Ovary (tissue), 10 donors: ENCODE measurements at places on chromosomes 2 and 18.

- DNase-seq: no peak
These were observed 70.4 kb downstream of the SEMA4F start for GRCh38 chr2:74724496-74724895.

- DNase-seq: no peak
These were observed 64.6 kb downstream of the COLEC12 start for GRCh38 chr18:435940-436339.

GRCh38 chr18:811182-811891, 705 bp downstream of the YES1 start:
- DNase-seq: no peak

DNA sequence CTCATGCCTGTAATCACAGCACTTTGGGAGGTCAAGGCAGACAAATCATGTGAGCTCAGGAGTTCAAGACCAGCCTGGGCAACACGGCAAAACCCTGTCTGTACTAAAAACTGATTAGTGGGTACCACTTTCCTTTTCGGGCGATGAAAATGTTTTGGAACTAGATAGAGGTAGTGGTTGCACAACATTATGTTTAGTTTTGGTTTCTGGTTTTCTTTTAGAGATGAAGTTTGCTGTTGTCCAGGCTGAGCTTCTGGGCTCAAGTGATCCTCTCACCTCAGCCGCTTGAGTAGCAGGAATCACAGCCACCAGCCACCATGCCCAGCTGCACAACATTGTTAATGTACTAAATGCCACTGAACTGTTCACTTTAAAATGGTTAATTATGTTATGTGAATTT, 27.6 kb downstream of the AAK1 start:
- no peak for DNase-seq

GRCh38 chr2:169464882-169465281, 14.4 kb upstream of the BBS5 start:
- DNase-seq: no peak

DNA sequence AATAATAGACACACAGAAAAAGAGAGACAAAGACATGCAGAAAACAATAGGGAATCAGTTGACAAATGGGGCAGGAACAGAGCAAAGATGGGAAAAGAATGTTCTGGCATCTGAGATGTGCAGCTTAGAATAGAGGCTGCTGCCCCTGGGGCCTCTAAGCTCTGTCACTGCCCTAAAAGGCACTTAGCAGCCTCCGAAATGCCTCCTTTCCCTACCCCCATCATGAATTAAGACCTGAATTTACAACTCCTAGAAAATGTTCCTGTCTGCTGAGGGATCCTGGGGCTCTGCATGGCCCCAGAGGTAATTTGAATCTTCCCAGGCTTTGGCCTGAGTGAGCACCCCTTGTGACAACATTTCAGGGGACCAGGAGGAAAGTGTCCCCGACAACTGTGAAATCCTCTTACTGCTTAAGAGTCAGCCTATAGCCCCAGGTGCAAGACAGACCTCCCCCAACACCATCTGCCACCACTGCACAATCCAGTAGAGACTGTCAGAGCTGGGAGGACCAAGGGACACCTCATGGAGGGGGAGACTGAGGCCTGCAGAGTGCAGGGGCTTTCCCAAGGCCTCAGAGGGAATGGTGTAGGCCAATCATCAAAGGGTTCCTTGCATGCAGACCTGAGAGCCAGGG, 24.8 kb downstream of the MRPL35 start:
- DNase-seq: no peak

- no peak for DNase-seq
These were observed 103.7 kb downstream of the CYP26B1 start for GRCh38 chr2:72043985-72044384.

GRCh38 chr18:61870151-61870550, 22.7 kb downstream of the RNF152 start:
- no peak for DNase-seq

GRCh38 chr18:76376225-76376624, 118.8 kb downstream of the ZNF516 start:
- DNase-seq: no peak

DNA sequence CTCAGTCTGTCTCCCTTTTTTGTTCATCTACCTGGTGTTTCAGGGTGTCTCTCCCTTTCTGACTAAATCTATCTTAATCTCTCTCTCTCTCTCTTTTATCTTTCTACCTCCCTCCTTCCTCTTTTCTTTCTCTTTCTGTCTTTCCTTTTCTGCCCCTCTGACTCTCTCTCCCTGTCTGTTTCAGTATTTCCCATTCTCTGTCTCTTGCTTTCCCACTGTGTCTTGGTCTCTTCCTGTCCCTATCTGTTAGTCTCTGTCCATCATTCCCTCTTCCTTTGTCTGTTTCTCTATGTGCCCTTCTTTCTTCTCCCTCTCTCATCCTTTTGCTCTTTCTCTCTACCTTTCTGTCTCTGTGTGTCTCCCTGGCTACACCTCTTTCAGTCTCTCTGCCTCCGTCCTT, 56.7 kb downstream of the R3HDM1 start:
- DNase-seq: no peak

DNA sequence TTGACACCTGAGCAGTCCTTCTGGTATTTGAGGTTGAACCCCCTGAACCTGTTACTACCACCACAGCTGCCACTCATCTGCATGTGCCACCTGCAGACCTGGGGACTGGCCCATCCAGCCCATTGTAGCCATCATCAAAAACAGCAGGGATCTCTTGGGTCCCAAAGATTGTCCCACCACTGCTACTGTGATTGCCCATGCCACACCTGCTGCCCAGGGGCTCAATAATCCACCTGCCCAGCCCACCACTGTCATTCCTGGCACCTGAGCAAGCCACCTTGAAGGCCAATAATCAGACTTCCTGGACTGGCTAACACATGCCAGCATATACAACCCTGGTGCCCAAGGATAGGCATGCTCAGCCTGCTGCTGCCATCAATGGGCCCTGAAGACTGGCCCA, 327.6 kb downstream of the CYRIA start:
- DNase-seq: no peak

- no peak for DNase-seq
These were observed 47.0 kb upstream of the PTH2R start for GRCh38 chr2:208359632-208359986.

DNA sequence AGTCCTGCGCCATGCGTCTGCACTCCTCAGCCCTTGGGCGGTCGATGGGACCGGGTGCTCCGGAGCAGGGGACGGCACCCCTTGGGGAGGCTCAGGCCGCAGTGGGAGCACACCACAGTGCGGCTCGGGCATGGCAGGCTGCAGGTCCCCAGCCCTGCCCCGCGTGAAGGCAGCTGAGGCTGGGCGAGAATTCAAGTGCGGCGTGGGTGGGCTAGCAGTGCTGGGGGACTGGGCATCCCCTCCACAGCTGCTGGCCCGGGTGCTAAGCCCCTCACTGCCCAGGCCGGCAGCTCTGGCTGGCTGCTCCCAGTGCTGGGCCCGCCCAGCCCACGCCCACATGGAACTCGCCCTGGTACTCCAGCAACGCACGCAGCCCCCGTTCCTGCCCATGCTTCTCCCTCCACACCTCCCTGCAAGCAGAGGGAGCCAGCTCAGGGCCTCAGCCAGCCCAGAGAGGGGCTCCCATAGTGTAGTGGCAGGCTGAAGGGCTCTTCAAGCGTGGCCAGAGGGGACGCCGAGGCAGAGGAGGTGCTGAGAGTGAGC, 198.3 kb upstream of the CNTNAP5 start:
- no peak for DNase-seq

- DNase-seq: no peak
These were observed 14.7 kb downstream of the PCARE start for GRCh38 chr2:29059624-29060023.

DNA sequence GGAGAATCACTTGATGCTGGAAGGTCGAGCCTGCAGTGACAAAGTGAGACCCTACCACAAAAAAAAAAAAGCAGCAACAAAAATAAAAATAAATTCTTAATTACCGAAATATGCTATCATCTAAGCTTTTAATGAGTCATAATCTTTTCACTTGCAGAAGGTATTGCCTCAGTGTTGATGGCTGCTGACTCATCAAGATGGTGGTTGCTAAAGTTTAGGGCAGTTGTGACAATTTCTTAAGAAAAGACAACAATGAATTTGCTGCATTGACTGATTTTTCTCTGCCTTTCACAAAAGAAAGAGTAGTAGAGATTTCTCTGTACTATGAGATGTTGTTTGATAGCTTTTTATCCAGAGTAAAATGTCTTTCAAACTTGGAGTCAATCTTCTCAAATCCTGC, 1809.0 kb downstream of the SUCLG1 start:
- no peak for DNase-seq

DNA sequence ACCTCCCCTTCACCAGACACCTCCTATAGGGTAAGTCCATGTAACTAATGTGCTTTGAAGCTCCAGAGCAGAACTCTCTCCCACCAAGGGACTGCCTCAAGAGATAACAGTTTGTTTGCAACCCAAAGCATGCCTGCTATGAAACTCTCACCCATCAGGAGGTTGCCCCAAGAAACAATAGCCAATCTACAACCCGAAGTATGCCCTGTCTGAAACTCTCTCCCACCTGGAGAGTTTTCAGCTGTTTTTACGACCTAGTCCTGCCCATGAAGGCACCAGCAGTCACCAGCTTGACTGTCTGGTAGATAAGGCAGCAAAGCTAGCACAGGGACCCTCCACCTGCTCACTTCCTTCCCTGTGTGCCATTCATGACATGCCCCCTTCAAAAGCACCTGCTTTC, 533.9 kb upstream of the CRIM1 start:
- DNase-seq: no peak

DNA sequence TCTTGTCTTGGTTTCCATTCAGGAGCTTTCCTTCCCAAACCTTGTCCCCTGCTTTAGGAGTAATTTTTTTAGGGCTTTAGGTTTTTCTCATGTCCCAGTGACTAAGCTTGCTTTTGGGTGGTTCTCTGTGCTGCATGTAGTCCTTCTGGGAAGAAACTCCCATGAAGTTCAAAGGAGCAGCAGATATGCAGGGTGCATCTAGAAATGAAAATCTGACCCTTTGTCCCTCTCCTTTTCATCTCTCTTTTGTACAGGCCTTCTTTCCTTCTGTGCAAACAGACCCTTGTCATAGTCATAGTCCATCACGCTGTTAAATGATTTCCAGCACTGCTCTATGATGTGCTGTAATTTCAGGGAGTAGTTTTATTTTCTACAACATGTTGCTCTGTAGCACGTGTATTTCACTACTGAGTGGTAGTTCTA, 20.4 kb downstream of the FMNL2 start:
- no peak for DNase-seq

DNA sequence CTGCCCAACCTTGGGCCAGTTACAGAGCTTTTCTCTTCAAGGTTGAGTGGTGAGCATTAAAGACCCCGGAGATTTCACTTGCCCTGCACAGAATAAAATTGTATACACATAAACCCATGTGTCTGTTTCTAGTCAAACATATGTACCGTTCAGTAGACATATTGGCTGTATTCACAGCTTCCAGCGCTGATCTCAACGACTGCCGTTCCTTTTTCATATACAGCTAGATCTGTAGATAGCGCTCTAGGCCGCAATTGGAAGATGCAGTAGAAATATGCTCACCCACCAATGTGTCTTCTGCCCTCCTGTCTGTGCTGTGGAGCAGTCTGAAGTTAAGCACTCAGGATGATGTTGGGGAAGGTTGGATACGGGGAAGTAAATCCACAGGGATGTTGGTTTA, 317.7 kb downstream of the SETBP1 start:
- DNase-seq: no peak

- no peak for DNase-seq
These were observed 36.1 kb downstream of the TMEM163 start for GRCh38 chr2:134682726-134683125.

DNA sequence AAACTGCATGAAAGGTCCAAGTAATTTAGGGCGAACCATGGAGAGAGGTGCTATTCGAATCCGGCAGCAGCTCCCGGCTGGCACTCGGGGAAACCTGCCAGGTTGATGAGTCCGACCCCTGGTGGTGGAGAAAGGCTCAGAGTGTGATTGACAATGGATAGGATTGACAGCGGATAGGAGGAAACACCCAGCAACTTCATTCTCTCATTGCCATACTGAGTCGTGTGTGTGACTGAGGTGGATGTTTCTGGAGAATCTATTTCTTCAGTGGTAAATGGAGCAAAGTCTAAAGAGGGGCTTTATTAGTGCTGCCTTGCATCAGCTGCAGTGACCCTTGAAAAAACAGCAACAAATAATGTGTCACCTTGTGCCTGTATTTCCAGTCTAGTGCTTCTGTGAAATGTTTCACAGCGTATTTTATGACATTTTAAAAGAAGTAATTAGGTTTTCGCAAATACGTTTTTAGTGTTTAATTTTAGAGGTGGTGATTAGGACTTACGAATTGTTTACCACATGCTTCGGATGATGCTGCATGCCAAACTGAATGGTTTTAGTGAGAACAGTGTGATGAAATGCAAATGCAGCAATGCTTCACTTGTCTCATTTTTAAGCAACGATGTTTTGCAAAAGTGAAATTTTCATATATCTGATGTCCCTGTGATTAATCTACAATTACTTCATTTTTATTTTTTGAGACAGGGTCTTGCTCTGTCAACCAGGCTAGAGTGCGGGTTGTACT, 102.0 kb downstream of the DCDC2C start:
- DNase-seq: no peak

- no peak for DNase-seq
These were observed 156.7 kb downstream of the KLHL29 start for GRCh38 chr2:23541503-23542229.

DNA sequence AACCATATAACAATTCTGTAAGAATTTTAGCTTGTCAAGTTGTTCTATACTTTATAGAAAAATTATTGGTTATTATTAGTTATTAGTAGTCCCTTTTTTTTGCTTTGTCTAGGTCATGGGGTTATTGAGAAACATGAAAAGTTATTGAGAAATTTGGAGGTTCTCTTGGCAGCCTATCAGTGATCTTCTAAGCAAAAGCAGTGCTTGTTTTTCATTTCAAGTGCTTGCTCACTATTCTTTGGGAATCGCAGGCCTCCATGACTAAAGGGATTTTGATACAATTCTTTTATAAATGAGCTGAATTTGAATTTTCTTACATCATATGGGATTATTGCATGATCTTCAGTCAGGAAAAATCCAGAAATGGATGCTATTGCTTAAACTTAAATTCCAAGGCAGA, 25.8 kb downstream of the PLEKHA3 start:
- DNase-seq: no peak

DNA sequence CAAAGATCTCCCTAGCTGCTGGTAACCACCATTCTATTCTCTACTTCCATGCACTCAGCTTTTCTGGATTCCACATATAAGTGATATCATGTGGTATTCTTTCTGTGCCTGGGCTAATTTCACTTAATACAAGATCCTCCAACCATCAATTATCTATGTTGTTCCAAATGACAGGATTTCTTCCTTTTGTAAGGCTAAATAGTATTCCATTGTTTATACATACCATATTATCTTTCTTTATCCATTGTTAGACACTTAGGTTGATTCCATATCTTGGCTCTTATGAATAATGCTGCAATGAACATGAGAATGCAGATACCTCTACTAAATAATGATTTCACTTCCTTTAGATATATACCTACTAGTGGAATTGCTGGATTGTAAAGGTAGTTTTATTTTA, 66.2 kb downstream of the ROCK2 start:
- no peak for DNase-seq

- no peak for DNase-seq
These were observed 7.2 kb downstream of the E2F6 start for GRCh38 chr2:11458753-11459152.

GRCh38 chr18:60350150-60350549, 22.4 kb downstream of the MC4R start:
- DNase-seq: no peak
